ENCODE measurements at places on chromosomes 1 and 21.

DNA sequence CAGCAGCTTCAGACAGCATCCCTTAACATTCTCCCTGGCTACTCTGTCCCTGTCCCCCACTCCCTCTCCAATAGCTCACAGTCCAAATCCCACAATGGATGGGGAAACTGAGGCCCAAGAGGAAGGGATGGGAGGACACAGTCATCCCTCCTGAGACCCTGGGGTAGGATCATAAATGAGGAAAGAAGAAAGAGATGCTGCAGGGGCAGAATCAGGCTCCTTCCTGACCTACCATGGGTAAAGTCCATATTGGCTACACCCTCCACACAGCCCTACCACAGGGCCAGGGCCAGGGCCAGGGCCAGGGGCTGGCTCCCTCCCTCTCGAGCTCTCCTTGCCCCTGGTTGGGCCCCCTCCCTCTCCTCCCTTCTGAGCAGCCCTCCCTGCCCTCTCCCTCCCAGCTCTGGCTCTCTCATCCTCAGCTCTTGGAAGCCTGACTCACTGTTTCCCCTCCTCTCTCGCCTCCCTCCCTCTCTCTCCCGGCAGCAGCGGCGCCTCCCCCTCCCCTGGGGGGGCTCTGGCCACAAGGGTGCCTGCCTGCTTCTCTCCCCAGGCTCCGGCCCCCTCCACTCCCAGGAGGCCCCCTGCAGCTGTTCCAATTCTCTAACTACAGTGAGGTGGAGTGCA is 4.9 kb downstream of the AHDC1 start:
- no peak for DNase-seq

DNA sequence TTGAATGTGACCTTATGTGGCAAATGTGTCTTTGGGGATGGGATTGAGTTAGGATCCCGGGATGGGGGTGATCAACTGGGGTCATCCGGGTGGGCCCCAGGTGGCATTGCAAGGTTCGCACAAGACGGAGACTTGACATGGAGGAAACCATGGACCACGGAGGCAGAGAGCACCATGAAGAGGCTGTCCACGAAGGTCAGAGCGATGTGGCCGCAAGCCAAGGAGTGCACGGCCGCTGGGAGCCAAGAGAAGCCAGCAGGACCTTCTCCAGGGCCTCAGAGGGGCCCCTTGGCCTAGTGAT is 22.3 kb upstream of the COL18A1 start:
- no peak for DNase-seq

DNA sequence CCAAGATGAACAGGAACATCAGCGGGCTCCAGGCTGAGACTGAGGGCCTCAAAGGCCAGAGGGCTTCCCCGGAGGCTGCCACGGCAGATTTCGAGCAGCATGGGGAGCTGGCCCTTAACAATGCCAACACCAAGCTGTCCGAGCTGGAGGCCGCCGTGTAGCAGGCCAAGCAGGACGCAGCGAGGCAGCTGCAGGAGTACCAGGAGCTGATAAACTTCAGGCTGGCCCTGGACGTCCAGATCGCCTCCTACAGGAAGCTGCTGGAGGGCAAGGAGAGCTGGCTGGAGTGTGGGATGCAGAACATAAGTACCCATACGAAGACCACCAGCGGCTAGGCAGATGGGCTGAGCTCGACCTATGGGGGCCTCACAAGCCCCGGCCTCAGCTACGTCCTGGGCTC is 823.4 kb upstream of the NEGR1 start:
- no peak for DNase-seq

DNA sequence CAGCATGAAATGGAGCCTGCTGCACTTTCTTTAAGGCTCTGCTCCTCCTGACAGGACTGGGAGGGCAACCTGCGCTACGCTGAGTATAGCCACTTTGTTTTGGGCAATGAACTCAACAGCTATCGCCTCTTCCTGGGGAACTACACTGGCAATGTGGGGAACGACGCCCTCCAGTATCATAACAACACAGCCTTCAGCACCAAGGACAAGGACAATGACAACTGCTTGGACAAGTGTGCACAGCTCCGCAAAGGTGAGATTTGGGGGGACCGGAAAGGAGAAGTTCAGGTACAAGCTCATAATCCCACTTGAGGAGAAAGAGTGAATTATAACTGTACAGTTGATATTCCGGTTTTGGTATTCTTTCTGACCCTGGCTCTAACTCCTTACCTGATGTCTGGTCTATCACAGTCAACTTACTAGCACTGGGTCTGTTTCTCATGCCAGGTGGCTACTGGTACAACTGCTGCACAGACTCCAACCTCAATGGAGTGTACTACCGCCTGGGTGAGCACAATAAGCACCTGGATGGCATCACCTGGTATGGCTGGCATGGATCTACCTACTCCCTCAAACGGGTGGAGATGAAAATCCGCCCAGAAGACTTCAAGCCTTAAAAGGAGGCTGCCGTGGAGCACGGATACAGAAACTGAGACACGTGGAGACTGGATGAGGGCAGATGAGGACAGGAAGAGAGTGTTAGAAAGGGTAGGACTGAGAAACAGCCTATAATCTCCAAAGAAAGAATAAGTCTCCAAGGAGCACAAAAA is 5.4 kb downstream of the ANGPTL7 start:
- DNase-seq: no peak

DNA sequence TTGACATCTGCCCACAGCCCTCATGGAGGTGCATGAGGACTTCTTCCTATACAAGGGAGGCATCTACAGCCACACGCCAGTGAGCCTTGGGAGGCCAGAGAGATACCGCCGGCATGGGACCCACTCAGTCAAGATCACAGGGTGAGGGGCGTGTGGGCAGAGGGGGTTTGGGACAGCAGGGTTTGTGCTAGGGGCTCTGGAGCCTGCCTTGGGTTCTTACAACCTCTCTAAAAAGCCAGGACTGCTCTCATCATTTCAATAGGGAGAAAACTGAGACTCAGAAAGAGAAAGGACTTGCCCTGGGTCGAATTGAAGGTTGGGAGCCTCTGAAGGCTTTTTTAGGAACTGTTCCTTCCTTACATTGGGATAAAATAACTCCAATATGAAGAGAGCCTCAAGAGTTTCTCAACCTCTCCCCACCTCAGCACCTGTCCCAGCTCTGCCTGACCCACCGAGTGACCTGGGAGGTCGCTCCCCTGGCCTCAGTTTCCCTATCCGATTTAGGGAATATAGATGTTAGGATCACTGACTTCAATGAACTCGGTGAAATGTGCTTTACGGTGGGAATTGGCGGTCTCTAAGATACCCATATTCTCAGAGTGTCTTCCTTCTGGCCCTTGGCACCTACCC is 9.5 kb downstream of the TINAGL1 start:
- no peak for DNase-seq

Measured in activated T-cell treated with anti-CD3 and anti-CD28 coated beads for 48 hours (primary cell).